ENCODE measurements at places on chromosomes 4 and X.

GRCh38 chr4:25635501-25635900 is 20.1 kb upstream of the SLC34A2 start:
- no peak for DNase-seq

GRCh38 chr4:125389713-125390112 is 75.0 kb downstream of the FAT4 start:
- no peak for DNase-seq

DNA sequence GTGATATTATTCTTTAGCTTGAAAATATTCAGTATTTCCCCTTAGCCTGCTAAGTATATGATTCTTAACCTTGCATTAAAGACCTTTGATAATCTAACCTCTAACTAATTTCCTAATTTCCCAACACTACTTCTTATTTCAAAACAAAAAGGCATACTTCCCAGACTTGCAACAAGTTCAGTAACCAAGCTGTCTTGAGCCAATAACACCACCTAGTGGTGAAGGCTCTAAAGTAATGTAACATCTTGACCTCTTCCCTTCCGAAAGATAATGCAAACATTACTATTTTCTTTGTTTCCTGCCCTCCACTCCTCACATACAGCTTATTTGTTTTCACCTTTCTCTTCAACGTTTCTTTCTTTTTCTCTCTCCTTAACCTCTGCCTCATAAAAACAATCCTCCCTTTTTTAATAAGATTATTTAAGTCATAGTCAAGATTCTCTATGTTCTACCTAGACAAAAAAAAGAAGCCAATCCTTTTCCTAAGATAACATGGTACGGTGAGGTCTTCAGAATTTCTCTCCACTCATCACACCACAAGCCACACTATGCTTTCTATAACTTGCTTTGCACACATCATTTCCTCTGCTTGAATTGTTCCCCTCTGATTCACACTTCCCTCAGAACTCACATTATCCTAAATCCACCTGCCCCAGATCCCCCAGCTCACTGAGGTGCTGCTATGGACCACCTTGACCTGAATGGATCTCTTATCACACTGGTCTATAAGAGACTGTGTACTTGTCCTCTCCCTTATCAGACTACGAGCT is 3.5 kb downstream of the FAT1 start:
- DNase-seq = no peak

DNA sequence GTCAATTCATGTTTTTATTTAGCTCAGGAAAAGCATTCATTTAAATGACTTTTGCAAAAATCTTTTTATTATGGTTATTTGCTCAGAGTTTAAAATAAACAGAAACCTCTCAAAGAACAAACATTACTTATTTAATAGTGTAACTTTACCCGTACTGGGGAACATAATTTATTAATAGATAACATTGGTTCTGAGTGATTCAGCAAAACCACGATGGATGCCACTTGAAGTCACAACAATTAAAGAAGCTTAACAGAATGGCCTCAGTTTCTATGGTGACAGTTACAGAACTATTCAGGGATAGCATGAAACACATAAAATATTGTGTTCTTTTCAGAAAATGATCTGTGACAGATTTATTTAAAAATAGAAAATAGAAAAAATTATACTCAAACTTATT is 368.7 kb downstream of the CCSER1 start:
- no peak for DNase-seq

DNA sequence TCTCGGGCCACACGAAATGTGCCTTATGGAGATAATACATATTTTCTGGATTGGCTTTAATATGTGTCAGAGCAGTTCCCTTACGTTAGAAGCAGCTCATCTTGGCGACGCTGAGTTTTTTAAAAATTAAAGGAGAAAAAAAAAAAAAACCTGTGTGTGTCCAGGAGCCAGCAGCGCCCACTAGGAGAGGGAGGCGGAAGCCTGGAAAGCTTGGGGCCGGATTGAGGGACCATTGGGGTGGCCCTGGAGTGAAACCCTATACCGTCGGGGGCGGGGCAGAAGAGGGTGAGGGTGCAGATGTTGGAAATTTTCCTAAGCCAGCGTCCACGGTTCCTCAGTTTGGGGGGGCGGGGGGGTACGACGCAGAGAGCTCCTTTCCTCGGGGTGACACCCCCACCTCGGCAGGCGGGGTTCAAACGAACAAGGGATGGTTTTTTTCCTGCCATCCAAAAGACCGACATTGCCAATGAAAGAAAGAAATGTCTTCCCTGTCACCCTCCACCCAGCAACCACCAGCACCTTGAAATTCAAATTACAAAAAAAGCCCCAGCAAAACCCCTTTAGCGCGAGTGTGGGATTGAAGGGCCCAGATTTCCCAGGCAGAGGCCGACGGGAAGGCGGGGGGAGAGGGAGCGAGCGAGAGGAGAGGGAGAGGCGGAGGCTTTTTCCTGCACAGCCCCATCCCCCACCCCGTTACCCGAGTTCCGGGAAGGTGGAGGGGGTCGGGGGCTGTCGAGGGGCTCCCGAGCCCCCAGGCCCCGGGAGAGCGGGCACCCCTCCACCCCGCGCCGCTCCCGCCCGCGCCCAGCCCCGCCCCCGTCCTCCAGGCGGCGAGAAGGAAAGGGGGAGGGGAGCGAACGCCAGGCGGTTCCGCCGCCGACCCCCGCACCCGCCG is 859 bp downstream of the SMARCA1 start:
- DNase-seq = no peak

- DNase-seq = no peak
Observed at GRCh38 chr4:168484626-168485025, 4.3 kb upstream of the DDX60L start.

- DNase-seq = no peak
Observed at GRCh38 chr4:173074501-173074946, 94.1 kb upstream of the GALNT7 start.

- DNase-seq = no peak
Observed at GRCh38 chrX:124228849-124229248, 103.6 kb upstream of the TEX13D start.

DNA sequence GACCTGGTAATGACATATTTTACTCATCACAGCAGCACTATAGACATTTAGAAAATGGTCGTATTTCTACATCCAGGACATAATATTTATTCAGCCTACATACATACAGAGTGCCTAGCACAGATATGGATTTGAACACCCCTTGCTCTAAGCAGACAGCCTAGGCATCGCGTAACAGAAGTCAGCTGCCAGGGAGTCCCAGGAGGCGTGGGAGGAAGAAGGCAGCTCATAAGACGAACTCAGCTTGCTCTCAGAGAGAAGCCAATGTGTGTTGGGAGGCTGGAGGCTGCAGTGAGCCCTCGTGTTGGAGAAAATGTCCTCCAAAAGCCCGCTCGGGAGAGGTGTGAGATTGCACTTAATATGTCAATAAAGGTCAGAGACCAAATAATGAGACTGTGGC is 131.6 kb downstream of the BCOR start:
- no peak for DNase-seq

DNA sequence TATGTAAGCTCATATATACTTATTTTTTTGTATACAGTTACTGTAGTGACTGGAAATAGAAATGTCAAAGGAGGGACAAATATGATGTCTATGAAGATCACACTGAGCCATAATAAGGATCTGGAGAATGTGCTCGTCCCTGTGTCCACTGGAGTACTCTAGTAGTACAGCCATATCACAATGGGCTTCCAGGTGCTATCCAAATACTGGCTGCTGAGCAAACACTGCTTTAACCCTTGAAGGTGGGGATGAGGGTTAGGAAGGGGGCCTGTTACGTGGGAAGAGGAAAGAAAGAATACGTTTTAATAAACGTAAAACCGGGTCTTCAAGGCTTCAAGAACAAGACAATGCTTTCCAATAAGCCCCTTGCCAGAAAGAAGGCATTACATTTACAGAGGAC is 29.8 kb upstream of the TMEM150C start:
- no peak for DNase-seq

GRCh38 chr4:142314686-142315085 is 531.4 kb downstream of the INPP4B start:
- DNase-seq = no peak

- no peak for DNase-seq
Observed at GRCh38 chrX:153375571-153375970, 25.6 kb downstream of the PNMA6E start.

GRCh38 chr4:66604192-66604591 is 933.9 kb upstream of the EPHA5 start:
- DNase-seq = no peak

DNA sequence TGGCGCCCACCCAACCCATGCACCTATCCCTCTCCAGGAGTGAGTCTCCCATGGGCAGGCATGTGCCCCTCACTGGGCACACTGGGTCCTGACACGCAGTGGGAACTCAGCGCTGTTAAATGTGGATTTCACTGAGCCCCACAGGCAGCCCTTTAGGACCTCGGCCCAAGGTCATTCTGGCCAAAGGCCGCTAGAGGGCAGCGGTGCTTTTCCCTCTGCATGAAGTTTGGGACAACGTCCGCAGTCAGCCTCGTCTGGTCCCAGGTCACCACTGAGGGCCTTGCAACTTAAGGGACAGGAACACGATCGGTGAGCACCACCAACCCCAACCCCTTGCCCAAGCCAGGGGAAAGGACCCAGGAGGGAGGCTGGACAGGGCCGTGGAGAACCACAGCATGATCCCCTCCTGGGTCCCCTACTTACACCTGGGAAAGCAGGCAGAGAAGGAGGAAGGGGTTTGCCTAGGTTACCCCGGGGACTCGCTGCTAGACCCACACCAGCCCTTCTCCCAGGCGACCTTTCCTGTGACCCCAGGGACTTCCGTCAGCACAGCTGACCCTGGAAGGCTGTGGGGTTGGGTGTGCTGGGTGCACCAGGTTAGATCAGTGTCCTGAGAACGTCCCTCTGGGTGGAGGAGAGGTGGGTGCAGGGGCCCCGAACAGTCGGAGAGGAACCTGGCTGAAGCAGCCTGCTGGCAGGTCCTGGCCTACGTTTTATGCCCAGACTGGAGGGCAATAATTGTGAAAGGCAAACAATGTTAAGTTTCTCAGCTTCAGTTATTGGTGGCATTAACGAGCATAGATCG is 24.0 kb downstream of the CYTL1 start:
- peak; percentile 12 for DNase-seq

GRCh38 chr4:144903953-144904711 is 193.9 kb downstream of the ANAPC10 start:
- DNase-seq = no peak

DNA sequence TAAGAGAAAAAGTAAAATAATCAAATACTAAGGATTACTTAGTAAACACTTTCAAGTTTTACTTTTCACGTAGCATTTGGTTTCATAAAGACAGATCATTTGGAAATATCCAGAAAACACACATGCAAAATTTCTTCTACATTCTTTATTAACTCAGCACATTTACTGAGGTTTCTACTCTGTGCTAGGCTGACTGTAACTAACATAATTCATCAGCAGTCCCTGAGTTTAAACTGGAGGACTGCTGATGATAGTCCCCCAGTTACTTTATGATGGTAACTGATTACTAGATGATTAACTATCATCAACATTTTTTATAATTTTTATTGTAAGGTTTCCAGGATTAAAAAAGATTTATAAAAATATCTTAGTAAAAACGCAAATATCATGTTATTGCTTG is 12.3 kb downstream of the LEF1 start:
- no peak for DNase-seq

DNA sequence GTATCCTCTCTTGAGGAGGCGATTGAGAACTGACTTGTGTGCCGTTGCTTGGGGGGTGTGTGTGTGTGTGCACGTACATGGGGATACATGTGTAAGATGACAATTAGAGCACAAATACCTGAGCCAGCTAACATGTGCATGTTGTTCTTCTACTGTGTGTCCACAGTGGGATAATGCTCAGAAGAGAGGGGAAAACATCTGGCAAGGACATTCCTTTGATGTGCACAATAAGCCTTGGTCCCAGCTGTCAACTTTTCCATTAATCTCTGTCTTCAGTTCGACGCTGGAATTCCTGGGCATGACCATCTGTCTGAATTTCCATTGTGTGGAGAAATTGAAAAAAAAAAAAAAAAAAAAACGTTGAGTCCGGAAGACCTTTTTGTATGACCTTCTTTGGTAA is 592.0 kb upstream of the GALNTL6 start:
- DNase-seq = no peak

DNA sequence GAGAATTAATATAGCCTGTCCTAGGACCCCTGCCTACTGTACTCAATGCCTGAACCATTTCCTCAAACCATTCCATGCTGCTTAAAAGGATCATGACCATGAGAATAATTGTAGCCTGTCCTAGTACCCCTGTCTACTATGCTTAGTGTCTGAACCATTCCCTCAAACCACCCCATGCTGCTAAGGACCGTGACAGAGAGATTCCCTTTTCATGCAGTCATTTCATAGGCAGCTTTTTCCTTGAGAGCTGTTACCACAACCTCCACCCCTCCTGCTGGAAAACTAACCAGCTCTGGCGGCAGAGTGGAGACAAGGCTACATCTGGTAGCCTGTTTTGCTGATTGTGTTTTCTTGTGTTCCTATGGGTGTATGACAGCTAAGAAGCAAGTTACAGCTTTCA is 174.9 kb upstream of the SMARCAD1 start:
- no peak for DNase-seq

GRCh38 chr4:3674479-3674851 is 91.7 kb upstream of the ADRA2C start:
- no peak for DNase-seq

DNA sequence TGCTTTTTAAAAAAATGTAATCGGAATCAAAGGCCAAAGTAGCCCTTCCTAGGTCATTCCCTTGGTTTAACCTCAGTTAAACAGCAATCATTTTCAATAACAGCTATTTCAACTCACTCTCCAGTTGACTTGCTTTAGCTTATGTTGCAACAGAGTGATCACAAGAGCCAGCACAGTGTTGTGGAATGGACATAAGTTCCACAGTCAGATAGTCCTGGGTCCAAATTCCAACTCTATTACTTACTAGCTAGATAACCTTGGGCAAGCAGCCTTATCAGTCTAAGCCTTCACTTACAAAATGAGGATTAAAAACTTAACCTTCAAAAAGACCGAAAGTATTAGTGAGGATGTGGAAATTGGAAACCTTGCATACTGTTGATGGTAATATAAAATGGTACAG is 9.2 kb upstream of the GPC3 start:
- DNase-seq = no peak

- peak; percentile 0 for DNase-seq
Observed at GRCh38 chrX:123731987-123732669, 724 bp downstream of the THOC2 start.

- DNase-seq = peak; percentile 80
Observed at GRCh38 chr4:148056879-148057278, 325.0 kb downstream of the ARHGAP10 start.

GRCh38 chr4:55363691-55364351 is 17.8 kb downstream of the SRD5A3 start:
- DNase-seq = no peak

- DNase-seq = no peak
Observed at GRCh38 chr4:61985426-61985825, 785.3 kb downstream of the ADGRL3 start.

GRCh38 chr4:183392377-183392776 is 52.1 kb upstream of the CDKN2AIP start:
- no peak for DNase-seq

- DNase-seq = no peak
Observed at GRCh38 chr4:101850698-101851097, 60.2 kb downstream of the BANK1 start.

DNA sequence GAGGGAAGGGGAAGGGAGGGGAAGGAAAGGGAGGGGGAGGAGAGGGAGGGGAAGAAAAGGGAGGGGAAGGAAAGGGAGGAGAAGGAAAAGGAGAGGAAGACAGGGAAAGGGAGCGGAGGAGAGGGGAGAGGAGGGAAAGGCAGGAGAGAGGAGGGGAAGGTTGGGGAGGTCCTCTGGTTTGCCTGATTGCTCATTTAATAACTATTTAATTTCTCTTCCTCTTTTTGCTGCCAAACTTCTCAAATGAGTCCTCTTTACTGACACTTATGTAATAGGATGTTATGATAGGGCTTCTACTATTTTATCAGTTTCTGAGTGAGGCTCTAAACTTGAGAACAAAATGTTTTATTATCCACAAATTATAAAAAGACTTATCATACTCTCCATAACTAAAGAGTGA is 35.4 kb upstream of the PPA2 start:
- DNase-seq = no peak
